Glutamatergic neuron (in vitro differentiated cells): ENCODE measurements at places on chromosomes 3 and 15.

DNA sequence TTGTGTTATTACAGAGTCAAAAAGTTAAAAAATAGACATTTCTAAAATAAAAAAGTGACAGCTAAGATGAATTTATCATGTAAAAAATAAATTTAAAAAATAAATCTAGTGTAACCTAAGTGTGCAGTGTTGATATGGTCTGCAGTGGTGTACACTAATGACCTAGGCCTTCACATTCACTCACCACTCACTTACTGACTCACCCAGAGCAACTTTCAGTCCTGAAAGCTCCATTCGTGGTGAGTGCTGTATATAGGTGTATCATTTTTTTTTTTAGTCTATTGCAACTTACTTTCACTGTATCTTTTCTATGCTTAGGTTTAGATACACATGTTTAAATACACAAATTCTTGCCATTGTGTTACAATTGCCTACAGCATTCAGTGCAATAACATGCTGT is 459.4 kb upstream of the ROBO1 start:
- no peak for DNase-seq

DNA sequence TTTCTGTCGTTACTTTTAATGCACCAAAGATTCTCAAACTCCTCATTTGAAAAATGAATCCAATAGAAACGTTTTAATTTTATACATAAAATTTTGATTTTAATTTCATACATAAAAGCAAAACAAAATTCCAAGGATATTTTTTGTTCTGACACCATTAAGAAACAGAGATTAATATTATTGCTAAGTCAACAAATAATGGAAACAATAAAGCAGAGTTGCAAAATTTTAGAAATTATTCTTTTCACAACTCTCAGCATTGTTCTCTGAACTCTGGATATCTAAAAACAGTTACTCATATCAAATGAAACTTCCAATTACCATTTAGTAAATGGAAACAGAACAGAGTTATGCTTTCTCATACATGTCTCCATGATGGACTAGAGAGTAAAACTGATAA is 260.2 kb downstream of the EPHA6 start:
- no peak for DNase-seq

DNA sequence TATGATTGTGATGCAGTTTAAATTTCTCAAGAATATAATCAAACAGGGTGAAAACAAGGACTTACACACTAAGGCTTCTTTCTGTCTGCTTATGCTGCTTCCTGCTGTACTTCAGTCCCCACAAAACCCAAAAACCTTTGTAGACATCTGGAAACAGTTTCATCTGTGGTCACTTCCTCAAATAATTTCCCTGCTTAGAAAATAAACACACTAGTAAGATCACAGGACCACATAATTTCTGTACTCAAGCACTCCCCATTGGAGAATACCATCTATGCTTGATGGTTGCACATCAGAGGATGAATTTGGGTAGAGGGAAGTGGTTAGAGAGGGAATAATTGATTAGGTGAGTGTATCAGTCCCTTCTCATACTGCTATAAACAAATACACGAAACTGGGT is 266.2 kb downstream of the LSAMP start:
- no peak for DNase-seq

DNA sequence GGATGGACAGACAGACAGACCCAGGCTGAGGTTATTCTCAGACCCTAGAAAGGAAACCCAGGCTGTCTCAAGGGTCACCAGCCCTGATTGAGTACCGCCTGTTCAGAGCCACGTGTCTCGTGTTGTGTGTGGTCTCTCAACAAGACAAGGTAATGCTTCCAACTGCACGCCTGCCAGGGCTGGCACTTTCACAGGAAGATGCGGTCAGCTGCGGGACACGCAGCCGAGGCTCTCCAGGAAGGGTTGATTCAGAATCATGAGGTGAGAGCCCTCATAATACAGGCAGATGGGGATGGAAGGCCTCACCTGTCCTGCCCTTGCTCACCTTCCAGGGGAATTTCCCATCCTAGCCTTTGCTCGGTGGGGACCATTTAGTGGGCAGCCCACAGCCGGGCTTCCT is 81.4 kb downstream of the TOP2B start:
- DNase-seq: no peak

GRCh38 chr15:88331291-88331690 is 74.8 kb upstream of the NTRK3 start:
- DNase-seq: peak; percentile 94

DNA sequence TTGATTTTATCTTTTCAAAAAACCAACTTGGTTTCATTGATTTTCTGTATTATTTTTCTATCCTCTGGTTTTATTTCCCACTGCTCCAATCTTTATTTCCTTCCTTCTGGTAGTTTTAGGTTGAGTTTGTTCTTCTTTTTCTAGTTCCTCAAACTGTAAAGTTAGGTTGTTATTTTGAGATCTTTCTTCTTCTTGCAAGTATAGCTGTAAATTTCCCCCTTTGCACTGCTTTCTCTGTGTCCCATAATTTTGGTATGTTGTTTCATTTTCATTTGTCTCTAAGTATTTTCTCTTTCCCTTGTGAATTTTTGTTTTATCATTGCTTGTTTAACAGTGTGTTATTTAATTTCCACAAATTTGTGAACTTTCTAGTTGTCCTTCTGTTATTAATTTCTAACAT is 120.0 kb downstream of the PLD1 start:
- no peak for DNase-seq

DNA sequence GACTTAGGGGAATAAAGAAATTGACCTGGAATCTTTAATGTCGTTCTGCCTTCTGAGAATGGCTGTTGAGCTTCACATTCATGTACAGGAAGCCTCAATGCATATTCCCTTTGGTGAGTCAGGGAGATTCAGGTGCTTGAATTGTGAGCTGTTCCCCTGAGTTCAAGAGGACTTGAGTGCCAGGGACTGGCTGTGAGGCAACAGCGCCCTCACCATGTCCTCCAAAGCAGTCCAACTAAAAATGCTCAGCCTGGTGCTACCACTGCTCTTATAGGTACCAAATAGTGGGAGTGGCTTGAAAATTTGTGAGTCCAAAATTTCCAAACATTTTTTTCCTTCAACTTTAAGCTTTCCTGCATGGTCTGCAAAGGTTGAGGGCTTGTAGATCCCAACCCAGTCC is 54.1 kb downstream of the LEO1 start:
- peak; percentile 32 for DNase-seq

- no peak for DNase-seq
These were observed 24.3 kb downstream of the LMCD1 start for GRCh38 chr3:8525893-8526292.

GRCh38 chr3:190155752-190156151 is 35.1 kb upstream of the P3H2 start:
- DNase-seq: no peak

GRCh38 chr3:73719413-73719851 is 94.7 kb upstream of the PDZRN3 start:
- no peak for DNase-seq

GRCh38 chr15:88655103-88655553 is 16.3 kb downstream of the ISG20 start:
- no peak for DNase-seq

- DNase-seq: no peak
These were observed 33.4 kb downstream of the SLCO3A1 start for GRCh38 chr15:91886878-91887277.

GRCh38 chr3:5494905-5495519 is 307.5 kb downstream of the EDEM1 start:
- no peak for DNase-seq

- DNase-seq: no peak
These were observed 208.4 kb downstream of the TP63 start for GRCh38 chr3:189839576-189839975.

GRCh38 chr3:30518181-30518864 is 88.1 kb upstream of the TGFBR2 start:
- DNase-seq: no peak

DNA sequence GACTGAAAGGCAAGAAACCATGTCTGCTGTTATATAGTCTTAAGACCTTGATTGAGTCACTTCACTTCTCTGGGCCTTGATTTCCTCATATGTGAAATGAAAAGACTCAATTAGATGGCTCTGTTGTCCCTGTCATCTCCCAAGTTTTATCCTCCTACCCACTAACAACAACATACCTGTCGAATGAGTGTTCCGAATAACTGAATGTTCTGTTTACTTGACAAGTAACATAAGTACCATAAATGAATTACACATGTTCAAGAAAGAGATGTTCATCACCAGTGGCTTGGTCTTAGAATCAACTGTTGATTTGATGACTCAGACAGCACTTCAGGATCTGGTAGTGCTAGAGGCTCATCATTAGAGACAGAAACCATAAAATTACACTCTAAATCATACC is 311.7 kb downstream of the VPS13C start:
- DNase-seq: no peak

GRCh38 chr3:146200461-146201220 is 39.7 kb upstream of the PLOD2 start:
- no peak for DNase-seq

GRCh38 chr15:57992761-57993355 is 72.7 kb downstream of the ALDH1A2 start:
- DNase-seq: no peak
